GM18507 (cell line): ENCODE measurements at places on chromosomes 6 and 20.

DNA sequence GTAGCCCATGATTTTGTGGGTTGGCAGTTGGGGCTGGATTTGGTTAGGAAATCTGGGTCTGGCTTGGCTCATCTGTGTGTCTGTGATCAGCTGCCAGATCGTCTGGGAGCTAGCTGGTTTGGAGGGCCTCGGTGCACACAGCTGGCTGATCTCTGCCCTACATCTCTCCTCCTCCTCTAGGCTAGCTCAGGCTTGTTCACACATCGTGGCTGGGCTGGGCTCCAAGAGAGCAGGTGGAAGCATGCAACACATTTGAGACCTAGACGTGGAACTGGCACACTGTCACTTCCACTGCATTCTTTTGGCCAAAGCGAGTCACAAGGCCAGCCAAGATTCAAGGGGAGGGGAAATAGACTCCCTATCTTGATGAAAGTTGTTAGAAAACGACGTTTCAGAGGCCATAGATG is 15.9 kb downstream of the NDUFAF5 start:
- DNase-seq = no peak

GRCh38 chr20:62316331-62317166 is 13.8 kb downstream of the ADRM1 start:
- DNase-seq = no peak

DNA sequence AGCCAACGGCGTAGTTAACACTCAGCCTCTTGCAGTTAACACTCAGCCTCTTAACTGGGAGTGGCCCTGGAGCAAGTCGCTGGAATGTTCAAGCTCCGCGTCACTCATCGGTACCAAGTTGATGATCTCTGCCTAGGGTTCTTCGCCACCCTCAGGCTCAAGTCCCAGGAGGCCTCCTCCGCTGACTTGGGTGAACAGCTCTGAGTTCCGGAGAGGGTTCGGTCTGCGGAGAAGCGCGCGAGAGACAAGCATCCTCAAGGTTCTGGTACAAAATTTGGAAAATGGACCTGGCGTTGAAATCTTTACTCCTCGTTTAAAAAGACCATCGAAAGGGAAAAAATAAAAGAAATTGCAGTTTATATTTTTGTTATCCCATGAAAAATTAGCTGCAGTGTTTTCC is 876 bp upstream of the DSP start:
- no peak for DNase-seq

DNA sequence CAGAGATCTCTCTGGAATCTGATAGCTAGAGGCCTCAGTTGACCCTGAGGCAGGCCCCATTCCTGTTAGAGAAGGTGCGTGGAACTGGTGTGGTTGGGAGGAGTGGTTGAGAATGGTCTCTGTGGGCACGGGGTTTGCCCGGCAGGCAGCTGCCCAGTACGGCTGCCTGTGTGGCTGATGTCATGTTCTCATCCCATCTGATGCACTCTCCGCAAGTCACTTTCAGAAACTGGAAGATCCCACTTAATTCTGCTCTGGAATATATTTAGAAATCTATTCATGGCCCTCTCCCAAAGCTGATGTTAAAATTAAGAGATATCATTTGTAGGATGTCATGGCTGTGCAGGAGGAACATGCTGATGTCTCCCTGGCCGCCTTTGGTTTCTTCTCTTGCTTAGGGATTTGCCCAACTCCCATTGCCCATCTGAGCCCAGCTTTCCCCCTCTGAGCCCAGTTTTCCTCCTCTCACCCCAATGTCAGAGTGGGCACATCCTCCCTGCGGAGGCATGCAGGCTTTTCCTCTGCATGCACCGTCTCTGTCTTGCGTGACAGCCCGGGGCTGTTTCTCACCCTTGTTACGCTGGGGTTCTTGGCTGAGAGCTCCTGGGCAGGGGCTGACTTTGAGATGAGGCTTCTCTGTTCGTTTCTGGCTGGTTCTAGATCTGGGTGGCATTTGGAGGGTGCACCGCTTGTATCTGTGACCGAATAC is 21.0 kb downstream of the PHACTR3 start:
- DNase-seq = no peak

DNA sequence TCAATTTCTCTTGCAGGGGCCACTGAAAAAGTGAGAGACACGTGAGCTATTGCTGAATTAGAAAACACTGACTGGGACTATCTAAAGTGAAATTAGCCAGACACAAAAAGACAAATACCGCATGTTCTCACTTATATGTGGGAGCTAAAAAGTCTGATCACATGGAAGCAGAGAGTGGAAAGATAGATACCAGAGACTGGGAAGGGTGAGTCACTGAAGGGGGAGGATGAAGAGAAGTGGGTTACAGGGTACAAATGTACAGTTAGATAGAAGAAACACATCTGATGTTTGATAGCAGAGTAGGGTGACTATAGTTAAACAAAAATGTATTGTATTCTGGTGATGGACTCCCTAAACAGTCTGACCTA is 13.4 kb downstream of the CST3 start:
- DNase-seq = no peak

GRCh38 chr6:168247443-168248147 is 72.0 kb downstream of the DACT2 start:
- no peak for DNase-seq

DNA sequence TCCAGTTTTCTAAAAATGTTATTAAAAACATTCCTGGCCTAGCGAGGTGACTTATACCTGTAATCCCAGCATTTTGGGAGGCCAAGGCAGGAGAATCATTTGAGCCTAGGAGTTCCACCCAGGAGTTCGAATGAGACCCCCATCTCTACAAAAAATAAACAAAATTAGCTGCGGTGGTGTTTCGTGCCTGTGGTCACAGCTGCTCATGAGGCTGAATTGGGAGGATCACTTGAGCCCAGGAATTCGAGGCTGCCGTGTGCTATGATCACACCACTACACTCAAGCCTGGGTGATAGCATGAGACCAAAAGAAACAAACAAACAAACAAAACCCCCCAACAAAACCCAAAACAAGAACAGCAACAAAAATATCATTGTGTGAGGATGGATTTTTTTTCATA is 19.8 kb upstream of the POLR1H start:
- no peak for DNase-seq
